ENCODE measurements at places on chromosomes 4 and X.

DNA sequence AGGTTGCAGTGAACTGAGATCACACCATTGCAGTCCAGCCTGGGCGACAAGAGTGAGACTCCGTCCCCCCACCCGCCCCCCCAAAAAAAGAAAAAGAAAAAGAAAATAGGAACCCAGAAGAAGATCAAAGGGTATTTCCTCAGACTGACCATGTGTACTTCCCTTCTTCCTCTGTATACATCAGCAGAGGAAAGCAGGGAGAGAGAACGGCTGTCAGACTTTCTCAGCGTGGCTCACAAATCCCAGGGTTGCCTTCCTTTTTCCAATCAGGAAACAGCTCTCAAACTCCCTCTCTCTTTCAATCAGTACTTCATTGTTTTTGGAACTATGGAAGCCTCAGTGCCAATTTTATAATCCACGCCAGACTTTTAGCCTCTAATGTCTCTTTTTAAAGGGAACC is 59.1 kb downstream of the CHRNA9 start:
- DNase-seq: no peak

- no peak for DNase-seq
Measured at GRCh38 chr4:152073351-152074087, 312.7 kb upstream of the GATB start.

GRCh38 chrX:77404419-77404818 is 42.8 kb upstream of the FGF16 start:
- no peak for DNase-seq

- DNase-seq: no peak
Measured at GRCh38 chrX:38803243-38803587, 2.0 kb downstream of the MID1IP1 start.

- DNase-seq: no peak
Measured at GRCh38 chrX:69987691-69988090, 62.0 kb downstream of the AWAT2 start.

DNA sequence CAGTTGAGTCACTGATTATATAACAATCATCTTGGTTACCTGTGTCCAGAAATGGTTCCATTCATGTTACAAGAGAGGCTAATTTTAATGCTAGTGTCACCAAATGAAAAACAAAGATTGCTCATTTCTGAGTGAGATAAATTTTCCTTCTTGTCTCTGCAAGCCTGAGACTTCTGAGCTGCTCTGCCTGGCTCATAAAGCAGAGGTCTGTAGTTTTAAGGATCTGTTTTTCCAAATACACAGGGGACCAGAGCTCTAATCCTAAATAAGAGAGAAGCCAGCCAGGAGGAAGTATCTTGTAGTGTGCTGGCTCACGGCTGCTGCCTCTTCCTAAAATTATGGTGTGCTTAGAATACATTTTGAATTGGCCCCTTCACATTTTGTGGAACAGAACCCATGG is 42.6 kb downstream of the CLDN34 start:
- no peak for DNase-seq

GRCh38 chrX:140933874-140934655 is 68.3 kb upstream of the SPANXB1 start:
- DNase-seq: no peak

GRCh38 chr4:178105242-178105641 is 663.0 kb upstream of the AGA start:
- no peak for DNase-seq

- no peak for DNase-seq
Measured at GRCh38 chr4:176498617-176499256, 179.0 kb downstream of the SPCS3 start.

DNA sequence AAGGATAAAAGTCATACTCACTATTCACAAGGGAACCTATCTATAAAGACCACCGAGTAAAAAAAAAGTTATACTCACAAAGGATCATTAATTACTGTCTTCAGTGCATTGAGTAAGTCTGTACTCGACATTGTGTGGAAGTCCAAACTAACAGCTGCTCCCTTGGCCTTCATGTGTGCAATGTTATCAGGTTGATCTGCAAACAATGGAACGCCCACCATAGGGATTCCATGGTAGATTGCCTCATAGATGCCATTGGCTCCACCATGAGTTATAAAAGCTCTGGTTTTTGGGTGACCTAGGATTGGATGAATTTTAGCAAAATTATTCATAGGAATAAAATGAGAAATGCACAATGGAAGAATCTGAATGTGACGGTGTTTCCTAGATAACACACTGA is 10.6 kb downstream of the UGT2B4 start:
- DNase-seq: no peak

DNA sequence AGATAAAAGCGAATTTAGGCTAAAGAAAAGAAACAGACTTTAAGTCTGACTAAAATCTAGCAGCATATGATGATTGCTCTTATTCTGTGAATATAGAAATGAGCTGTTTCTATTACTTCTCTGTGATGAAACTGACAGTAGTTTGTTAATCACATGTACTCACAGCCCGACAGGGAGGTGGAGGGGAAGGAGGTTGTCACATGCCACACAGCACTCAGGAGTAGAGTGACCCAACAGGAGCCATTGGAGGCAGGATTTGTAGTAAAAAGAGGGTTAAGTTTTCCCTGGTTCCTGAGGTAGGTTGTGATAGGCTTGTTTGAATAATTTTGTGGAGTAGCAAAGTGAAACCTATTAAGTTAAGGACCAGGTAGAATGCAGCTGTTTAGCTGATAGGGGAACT is 495.9 kb downstream of the CENPC start:
- no peak for DNase-seq

DNA sequence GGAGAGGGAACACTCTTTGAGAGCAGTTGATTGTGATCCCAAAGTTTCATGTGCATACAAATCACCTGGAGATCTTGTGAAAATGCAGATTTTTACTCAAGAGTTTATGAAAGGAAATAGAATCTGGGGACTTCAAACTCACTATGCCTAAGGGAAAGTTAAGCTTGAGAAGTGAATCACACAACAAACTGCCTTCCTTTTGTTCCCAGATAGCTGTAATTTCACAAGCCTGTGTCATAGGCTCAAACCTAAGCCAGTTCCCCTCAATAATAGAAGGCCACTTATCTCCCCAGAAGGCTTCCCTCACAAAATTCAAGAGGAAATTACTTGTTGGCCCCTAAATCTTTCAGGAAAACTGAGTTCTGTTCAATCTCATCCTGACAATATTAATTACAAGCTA is 132.8 kb upstream of the MAGEB16 start:
- DNase-seq: no peak

DNA sequence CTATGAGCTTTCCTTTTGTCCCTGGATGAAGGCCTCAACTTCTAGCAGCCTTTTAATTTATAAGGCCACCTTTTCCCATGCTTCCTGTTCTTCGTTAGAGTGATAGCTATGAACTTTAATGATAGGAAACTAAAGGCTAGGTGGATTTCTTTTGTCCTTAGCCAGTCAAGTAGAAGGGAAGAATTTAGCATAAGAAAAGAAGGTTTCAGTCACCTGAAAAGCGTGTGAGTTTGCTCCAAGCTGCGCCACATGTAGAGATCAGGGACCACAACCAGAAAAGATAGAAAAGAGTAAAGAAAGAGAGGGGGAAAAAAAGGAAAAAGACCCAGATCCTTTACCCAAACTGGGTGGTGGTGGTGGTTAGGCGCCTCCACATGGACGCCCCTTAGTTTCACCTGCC is 28.6 kb downstream of the LUZP4 start:
- DNase-seq: no peak

DNA sequence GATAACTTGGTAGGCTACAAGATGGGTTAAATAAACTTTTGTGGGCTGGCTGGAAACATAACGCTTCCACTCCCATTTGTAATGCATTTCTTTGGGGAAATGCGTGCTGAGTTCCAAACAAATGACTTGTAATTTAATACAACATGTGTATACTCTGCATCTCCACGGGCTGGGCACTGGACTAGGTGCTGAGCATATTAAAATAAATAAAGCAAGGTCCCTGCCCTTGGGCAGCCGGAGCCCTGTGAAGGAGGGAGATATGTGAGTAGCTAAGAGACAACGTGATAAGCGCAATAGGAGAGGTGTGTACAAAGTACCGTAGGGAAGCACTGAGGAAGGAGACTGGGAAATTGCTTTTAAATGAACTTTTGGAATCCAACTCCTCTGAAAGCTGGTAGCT is 147.2 kb upstream of the RBPJ start:
- DNase-seq: no peak

GRCh38 chr4:73451981-73452747 is 16.1 kb downstream of the AFP start:
- no peak for DNase-seq

DNA sequence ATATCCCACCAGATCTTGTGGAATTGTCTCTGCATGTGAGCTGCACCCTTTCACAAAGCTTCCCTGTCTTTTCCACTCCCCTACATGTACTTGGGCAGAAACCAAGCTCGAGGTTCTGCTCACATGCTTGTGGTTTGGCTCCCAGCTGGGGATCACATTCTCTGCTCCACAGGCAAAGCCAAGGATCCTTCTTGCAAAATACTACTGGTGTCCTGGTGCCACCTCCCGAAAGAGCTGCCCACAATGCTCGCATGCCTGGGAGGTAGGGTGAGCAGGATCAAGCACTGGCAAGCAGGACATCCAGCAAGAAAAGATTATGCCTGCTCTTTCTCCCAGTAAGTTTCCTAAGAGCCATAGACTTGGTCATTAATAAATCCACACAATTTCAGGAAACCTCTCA is 45.1 kb upstream of the PPARGC1A start:
- DNase-seq: no peak

DNA sequence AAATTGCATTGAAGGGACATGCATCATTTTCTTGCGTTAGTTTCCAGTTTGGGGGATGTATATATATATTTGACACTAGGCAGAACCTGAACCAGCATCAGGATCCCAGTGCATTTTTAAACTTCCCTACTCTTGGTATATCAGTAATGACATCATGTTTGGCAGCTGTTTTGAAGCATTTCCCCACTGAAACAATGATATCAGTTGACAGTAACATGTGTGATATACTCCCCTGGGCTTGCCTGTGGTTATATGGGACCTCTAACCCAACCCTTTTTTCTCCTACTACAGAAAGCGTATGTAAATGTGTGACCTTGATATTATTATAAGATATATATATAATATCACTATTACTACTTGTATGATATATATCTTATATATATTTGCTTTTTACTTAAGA is 225.9 kb upstream of the CASK start:
- no peak for DNase-seq

DNA sequence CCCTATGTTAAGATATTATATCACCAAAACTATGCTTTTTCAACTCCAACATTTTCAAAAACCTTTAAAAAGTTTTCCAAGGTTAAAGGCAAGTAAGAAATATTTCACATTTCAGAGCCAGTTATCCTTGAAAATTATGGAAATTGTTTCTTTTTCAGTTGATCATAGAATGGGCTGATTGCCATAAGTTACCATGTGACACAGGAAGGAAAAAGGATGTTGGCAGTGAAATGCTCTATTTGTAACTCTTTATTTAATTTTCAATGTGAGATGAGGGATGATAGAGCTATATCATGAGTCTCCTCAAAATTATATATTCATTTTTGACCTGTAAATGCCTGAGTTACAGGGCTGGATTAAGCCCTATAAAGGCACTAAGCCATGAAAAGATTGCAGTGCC is 93.0 kb upstream of the PLS3 start:
- DNase-seq: no peak

GRCh38 chr4:112509243-112510141 is 6.5 kb downstream of the NEUROG2 start:
- DNase-seq: peak; percentile 2

DNA sequence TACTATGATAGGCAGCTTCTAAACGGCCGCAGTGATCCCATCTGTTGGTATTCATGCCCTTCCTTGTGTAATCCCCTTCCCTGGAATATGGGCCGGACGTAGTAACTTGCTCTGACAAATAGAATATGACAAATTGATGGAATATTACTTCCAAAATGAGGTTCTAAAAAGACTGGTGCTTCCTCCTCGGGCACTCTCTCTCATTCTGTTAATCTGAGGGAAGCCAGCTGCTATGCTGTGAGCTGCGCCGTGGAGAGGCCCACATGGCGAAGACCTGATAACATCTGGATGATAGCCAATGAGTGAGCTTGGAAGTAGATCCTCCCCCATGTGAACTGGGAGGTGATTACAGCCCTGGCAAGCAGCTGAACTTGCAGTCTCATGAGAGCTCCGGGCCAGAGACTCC is 27.2 kb upstream of the SLC25A4 start:
- DNase-seq: no peak

GRCh38 chr4:86586626-86587380 is 7.3 kb upstream of the PTPN13 start:
- DNase-seq: no peak

- no peak for DNase-seq
Measured at GRCh38 chrX:16999275-16999674, 52.8 kb downstream of the REPS2 start.

DNA sequence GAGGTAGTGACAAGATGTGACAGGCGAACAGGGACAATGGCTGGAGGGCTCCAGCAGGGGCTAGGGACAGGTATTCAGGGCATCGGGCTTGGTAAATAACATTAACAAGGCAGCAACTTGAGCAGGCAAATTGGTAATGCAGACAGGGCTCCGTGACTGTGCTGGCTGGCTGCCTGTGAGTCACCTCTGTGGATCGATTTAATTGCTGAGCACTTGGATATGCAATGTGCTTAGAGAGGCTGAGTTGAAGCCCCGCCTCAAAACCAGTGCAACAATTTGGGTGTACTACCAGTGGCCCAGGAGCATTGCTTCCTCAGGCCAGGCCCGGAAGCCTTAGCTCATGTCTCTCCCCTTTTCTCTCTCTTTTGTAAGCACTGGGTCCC is 19.5 kb downstream of the CNGA2 start:
- no peak for DNase-seq

DNA sequence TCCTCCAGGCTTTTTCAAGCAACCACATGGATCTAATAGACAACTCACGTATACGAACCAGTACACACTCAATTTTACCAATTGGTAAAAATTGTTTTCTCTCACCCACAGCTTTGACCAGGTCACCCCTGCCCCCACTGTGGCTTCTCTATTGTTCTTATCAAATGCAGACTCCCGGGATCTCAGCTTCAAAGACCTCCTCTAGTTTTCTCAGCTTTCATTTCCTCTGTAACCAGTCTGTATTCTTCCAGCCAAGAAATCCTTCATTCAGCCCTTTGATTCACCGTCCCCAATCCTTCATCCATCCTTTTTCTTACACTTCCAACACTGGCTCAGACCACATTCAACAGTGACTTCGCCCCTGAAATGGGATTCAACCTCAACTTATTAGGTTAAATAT is 120.7 kb downstream of the CORIN start:
- no peak for DNase-seq

DNA sequence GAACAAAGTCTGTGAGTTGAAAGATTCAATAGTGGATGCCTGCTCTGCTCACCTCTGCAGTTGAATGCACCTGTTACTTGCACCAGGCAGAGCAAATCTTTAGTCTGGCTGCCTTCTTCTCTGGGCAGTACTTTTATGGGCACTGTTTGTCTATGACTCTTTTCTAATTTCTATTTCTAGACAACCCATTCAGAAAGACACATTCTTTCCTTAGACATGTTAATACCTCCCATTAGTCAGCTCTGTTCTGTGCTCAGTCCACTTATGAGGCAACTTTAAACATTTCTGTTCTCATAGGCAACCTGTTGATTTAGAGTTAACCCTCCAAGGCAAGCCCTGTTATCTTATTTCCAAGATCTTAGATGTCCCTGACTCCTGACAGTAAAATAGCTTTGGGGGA is 108.9 kb downstream of the SYNPO2 start:
- DNase-seq: no peak

- DNase-seq: no peak
Measured at GRCh38 chr4:52711834-52712250, 39.4 kb downstream of the ERVMER34-1 start.

GRCh38 chr4:10006601-10007435 is 14.5 kb downstream of the SLC2A9 start:
- no peak for DNase-seq
